ENCODE measurements at places on chromosomes 3 and 15. TPM values are rescaled to one million over a fixed set of nuclear protein-coding genes. Genes with fewer than 3 reads are reported as not detected.

- no peaks in the 10 kb centered on the region for H3K36me3 ChIP-seq
- no peak overlapping the region for H3K27ac ChIP-seq
- no peak for DNase-seq
- H3K27me3 ChIP-seq: peaks cover 36% of the 10 kb centered on the region
- H3K4me1 ChIP-seq: peaks cover 22% of the 10 kb centered on the region
Observed at GRCh38 chr15:70762469-70763119, 764 bp downstream of the UACA start.

DNA sequence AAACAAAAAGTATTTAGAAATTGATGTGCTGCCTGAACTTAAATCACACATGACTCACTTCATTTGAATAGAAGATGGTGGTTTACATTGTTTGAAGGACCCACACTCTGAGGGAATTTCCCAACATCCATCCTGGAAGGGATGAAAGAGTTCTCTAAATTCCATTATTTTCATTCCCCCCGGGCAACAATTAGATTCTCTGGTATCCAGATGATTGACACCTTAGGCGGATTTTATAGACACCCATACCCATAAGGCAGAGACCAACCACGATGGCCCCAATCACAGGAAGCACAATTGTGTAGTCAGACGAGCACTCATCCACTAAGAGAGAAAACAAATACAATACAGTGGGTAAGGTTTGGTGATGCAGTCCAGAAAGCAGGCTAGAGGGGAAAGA, 24.6 kb upstream of the MCCC1 start:
- no peak overlapping the region for H3K4me3 ChIP-seq
- no peaks in the 10 kb centered on the region for H3K27me3 ChIP-seq
- H3K27ac ChIP-seq: no peak overlapping the region
- no peaks in the 10 kb centered on the region for H3K36me3 ChIP-seq
- no peaks in the 10 kb centered on the region for H3K4me1 ChIP-seq
- DNase-seq: no peak

GRCh38 chr15:78662028-78662427, 21.0 kb upstream of the CHRNB4 start:
- no peaks in the 10 kb centered on the region for H3K36me3 ChIP-seq
- H3K4me3 ChIP-seq: no peak overlapping the region
- no peaks in the 10 kb centered on the region for H3K27me3 ChIP-seq
- H3K4me1 ChIP-seq: no peaks in the 10 kb centered on the region

DNA sequence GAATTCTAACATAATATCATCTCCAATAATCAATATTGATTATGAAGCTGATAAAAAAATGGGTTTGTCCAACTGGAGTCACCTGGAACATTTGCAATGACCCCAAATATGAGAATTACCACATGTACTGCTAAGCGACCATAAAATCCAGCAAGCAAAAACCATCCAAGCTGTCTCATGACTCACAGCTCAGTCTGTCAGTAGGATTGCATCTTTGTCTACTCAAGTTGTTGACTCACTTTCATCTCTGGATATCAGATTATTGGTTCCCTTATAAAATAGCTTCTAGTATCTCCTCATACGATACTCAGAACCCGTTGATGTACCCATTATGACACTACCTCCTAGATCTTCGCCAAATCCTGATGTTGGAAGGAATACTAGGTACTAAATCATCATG, 209.8 kb upstream of the ATP11B start:
- no peak for DNase-seq
- no peaks in the 10 kb centered on the region for H3K4me1 ChIP-seq
- H3K4me3 ChIP-seq: no peak overlapping the region
- H3K27ac ChIP-seq: no peak overlapping the region

Gene WDR49
- not detected for total RNA-seq
